ENCODE measurements at places on chromosomes 16 and 17.
A peak's percentile ranks its signal among the peaks of the same experiment; 100 is the strongest.

- no peak for DNase-seq
Observed at GRCh38 chr16:27189335-27189972, 13.9 kb upstream of the KDM8 start.

DNA sequence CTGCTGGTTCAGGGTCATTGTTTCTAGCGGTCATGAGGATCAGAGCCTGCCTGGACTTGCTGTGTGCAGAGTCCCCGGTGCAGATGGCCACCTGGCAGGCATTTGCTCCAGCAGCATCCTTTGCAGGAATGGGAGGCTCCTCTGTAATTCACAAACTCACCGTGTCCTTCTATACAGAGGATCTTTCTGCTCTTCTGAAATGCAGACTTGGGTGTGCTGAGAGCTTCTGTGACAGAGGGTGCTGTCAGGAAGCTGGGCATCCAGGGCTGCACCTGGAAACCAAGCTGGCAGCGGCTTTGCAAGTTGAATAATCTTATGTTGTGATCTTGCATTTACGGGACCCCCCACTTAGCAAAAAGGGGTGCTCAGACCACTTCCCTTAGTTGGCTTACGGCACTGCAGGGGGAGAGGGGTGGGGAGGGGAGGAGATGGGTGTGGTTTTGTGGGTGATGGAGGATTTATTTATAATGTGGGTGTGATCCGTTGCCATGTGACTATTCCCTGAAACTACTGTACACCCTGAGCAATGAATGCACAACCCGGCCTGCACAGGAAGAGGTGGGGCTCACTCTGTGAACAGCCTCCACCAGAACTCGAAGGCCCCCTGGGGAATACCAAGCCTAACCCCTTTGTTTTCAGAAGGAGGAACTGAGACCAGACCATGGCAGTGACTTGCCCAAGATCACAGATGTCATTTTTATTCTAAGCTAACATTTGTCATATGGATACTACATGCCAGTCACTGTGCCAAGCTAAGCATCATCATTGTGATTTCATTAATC is 178.3 kb downstream of the PRKCB start:
- peak; percentile 33 for DNase-seq

GRCh38 chr17:40417258-40417608 is 463 bp downstream of the TOP2A start:
- no peak for DNase-seq

DNA sequence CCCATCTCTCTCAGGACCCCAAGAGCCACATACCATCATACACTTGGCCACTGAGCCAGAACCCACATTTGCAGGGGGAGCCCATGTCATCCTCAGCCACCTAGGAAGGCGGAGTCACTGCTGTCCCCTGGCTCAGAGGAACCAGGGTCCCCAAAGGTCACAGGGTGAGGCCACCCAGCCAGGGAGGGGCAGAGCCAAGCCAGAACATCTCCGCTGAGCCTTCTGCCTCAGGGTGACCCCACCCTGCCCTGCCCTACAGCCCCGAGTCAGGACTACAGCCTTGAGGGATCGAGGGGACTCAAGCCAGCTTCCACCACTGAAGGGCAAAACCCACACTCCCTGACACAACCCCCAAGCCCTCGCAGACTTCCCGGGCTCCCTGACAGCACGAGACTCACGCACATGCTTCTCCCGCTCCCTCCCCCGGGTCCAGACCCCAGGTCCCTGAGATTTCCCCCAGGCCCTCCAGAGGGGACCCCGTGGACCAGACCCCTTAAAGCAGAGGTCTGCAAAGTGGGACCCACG is 17.4 kb downstream of the PIEZO1 start:
- no peak for DNase-seq

GRCh38 chr16:51442141-51442870 is 291.2 kb upstream of the SALL1 start:
- no peak for DNase-seq

DNA sequence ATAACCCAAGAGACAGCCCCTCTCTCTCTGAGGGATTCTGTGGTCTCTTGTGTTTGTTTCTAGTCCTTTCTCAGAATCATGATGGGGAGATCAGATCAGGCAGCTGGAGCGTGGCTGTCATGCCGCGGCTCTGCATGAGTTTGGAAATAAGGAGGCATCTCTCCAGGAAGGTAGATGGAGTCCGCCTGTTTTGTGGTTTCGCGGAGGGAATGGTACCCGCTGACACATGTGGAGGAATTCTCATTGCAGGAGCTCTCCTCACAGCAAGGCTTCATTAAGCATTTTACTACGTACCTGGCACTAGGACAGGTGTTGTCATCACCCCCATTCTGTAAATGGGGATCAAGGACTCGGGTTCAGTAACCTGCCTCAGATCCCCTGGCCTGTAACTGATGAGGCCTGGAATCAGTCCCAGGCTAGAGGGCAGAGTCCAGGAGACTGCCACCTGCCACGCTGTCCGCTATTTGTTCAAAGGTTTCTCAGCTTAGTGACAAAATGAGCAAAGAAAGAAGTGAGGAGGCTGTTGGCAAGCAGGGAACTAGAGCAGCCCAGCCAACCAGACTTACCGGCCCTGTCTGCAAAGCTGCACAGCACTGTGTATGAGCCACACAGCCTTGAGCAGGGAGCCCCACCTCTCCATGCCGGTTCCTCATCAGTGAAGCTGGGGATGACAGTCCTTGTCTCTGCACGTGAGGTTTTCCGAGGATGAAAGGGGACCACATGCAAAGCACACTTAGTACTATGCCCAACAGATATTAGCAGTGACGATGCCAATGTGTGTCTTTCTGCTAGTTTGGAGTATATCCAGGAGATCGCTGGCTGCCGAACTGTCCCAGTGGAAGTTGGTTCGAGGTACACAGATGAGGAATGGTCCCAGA is 11.0 kb downstream of the KDM8 start:
- DNase-seq = no peak

All from stimulated activated CD4-positive, alpha-beta T cell treated with anti-CD3 and anti-CD28 coated beads, Interleukin-12 subunit alpha, Interleukin-12 subunit beta, amount 100 ng/mL, for 24 hours (primary cell).